ENCODE measurements at places on chromosomes 7 and 10. TPM values are rescaled to one million over a fixed set of nuclear protein-coding genes. Genes with fewer than 3 reads are reported as not detected.

The ACBD7 gene
- 13.1 TPM for total RNA-seq

DNA sequence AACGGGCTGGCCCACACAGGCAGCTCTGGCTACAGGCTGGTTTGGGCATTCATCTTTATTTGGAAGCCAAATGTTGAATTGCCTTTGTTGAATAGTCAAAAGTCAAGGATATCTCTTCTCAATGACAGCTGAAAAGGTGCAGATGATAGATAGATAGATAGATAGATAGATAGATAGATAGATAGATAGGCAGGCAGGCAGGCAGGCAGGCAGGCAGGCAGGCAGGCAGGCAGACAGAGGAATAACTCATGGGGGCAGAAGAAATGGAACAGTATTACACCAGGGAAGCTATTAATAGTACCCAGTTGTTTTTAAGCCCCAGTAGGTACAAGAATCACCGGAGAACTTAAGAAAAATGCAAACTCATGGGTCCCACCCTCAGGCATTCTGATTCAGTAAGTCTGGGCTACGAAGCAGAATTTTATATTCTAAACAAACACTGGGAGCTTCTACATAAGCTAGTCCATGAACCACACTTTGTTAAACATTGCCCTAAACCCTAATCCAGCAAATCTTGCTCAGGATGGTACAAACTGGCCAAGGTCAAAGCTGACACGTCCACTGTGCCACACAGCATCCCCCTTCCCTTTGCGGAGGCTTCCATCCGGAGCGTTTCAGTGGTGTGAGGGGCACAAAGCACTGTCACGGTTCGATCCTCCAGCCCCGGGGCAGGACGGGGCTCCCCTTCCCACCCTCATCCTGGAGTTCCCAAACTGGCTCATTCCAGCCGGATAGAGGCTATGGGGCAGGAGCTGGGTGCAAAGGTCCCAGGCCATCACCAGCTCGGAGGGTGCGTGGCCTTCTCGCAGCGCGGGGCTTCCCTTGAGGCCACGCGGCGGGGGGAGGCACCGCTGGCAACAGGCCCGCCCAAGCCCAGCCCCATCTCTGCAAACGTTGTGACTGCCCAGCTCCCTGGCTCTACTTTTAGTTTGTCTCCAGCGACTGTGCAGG lies 6.7 kb downstream of the PRKAG2 start:
- DNase-seq, result no peak

The LRMDA gene
- not detected for total RNA-seq

The TMEM140 gene
- total RNA-seq, result not detected

GRCh38 chr10:55233090-55233489 lies 432.1 kb upstream of the PCDH15 start:
- no peak for DNase-seq

- no peak for DNase-seq
These were observed 29.0 kb upstream of the MGMT start for GRCh38 chr10:129438024-129438423.

GRCh38 chr10:5654218-5654755 lies 12.1 kb downstream of the ASB13 start:
- DNase-seq, result no peak

DNA sequence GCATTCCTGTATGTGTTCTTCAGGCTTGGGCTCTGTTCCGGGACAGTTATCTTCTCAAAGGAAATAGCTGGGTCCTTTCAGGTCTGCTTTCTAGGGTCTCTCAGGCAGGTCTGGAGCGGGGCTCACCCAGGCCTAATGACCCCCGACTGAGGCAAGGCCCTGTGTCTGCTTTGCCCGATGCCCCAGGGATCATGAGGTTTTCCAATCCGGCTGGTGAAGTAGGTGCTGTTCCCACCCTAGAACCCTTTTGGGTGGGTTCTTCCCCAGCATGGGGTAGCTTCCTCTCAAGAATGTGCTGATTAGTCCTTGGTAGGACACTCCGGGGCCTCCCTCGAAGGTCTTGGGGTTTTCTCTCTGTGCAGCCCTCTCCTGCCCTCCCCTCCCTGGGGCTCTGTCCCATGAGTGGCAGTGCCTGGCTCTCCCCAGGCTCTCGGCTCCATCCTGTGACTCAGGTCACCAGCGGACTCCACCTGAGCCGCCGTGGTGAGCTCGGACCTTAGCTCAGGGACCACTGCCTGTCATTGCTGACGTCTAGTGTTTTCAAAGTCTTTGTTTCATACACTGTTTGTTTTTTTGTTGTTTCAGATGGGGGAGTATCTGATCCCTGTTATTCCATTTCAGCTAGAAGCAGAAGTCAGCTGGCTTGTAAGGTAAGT lies 71.0 kb upstream of the NKX6-2 start:
- no peak for DNase-seq

- no peak for DNase-seq
These were observed 122.7 kb downstream of the PRKCQ start for GRCh38 chr10:6457376-6457775.

The UCN3 gene
- total RNA-seq, result not detected

DNA sequence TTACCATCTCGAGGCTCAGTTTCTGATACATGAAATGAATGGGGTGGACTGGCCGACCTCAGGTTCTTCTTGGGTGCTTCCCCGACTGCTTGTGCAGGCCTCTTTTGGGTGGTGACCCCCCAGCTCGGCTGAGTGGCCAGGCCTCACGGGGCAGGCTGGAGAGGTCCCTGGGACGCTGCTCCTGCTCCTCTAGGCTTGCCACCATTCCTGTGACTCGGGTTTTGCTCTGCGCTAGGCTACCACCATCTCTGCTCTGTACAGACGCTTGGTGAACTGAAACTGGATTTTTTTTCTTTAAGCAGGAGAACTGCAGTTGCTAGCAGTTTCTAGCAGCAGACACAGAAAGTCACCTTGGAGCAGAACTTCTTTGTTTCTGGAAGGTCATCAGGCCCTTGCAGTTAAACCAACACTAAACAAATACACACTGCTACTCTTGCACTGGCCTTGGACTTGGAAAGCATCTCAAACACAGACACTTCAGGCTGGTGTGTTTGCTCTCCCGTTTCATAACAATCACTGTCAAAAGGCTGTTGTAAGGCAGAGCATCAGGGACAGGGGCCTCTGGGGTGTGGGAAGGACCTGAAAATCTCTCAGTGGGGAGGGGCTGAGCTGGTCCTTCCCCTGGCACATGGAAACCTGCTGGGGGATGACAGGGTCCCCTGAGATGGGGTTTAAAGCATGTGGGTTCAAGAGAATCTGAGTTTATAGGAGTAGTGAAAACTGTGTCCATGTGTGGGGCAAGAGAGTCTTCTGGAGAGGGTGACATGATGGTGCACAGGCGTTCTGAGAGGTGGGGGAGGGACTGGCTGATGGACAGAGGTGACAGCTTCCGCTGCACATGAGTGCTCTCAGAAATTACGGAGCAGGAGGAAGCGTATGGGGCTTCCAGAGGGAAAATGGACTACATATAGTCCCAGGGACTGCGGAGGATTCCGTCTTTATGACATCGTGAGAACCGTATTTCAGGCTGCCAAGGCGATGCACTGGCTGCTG lies 35.0 kb upstream of the GIMAP8 start:
- DNase-seq, result no peak

The ALOX5 gene
- not detected for total RNA-seq

The FAM13C gene
- not detected for total RNA-seq

The MAT1A gene
- total RNA-seq, result 3.9 TPM

The GRB10 gene
- not detected for total RNA-seq

DNA sequence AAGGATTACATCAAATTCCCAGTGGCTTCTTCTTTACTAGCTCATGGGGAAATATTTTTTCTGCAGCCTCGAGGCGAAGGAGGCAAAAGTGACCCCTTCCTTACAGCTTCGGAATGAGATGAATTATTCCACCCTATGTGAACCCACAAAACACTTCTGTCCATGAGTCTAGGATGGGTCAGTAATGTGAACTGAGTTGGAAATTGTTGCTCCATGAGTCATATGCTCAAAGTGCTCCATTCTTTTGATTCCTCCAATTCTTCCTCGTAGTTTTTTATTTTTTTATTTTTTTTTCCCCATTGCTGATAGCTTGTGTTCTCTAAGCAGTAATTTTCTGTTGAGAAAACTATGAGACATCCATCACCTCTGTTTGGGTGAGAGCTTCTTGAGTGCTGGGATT lies 31.7 kb upstream of the FAM204A start:
- no peak for DNase-seq

GRCh38 chr7:66211429-66211828 lies 6.3 kb downstream of the TPST1 start:
- DNase-seq, result no peak

The AKR1B15 gene
- total RNA-seq, result not detected

- DNase-seq, result no peak
These were observed 31.4 kb upstream of the PDCD4 start for GRCh38 chr10:110840225-110840922.

The KIF11 gene
- total RNA-seq, result 18.6 TPM

The PYROXD2 gene
- not detected for total RNA-seq

DNA sequence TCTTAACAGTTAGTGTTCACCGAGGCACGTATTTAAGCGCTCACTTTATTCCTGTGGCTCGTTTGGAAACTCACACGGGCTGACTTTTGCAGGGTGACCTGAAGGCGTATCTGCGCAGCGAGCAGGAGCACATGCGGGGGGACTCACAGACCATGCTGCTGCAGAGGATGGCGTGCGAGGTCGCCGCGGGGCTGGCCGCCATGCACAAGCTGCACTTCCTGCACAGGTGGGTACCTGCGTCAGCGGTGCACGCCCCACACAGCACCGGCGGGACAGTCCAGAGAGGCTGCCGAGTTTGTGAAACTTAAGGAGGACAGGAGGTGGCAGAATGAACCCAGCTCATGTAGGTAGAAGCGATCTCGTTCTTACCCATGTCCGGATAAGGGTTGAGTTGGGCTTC lies 39.8 kb upstream of the BHLHA15 start:
- no peak for DNase-seq

DNA sequence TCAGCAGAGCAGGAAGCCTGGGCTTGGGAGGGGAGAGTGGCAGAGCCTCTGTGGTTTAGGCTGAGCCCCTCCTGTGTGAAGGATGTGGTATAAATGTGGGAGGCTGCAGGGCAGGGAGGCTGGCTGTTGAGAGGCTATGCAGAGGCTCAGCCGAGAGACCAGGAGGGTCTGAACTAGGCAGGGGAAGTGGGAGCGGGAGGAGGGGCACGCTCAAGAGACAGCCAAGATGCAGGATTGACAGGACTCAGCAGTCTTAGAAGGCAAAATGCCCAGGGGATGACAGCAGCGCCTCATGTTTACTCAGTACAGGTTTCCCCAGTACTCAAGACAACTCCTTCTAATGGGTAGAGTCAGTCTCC lies 24.3 kb downstream of the BTBD16 start:
- no peak for DNase-seq

The CDNF gene
- 0.49 TPM for total RNA-seq

GRCh38 chr10:7889947-7890542 lies 71.7 kb downstream of the TAF3 start:
- no peak for DNase-seq

Measured in G401 (cell line).